Lower leg skin (tissue), 4 donors: ENCODE measurements at places on chromosomes 16 and 17.

GRCh38 chr17:17942846-17943245 is 29.4 kb downstream of the TOM1L2 start:
- DNase-seq, result no peak

DNA sequence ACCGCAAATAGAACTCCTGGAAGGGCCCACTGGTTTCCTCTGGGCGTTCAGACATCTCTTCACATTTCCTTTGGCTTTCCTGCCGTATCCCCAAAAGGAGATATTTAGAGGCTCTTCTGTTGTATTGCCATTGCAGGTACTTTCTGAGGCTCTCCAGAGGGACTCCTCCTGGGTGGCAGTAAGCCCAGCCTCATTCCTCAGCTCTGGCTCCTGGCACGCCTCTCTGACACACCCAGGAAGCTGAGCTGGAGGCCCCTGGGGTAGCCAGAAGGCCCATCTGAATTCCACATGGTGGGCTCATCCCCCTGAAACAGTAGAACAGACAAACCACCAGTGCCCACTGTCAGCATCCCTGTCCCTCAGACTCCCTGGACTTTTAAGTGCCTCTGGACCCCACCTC is 206.7 kb downstream of the PARN start:
- no peak for DNase-seq

DNA sequence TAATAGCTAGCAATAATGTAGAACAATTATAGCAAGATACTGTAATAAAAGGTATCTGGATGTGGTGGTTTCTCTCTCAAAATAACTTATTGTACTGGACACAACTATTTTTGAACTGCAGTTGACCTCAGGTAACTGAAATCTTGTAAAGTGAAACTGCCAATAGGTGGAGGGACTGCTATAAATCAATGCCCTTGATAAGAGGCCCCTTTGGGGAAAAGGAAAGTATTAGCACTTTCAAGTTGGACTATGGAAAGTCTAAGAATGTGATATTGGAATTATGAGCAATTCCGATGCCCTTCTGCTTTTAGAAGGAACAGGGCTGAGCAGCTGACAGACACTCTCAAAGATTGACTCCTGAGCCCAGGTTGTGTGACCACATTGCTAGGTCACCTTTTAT is 44.5 kb upstream of the ARHGAP44 start:
- DNase-seq, result no peak

GRCh38 chr17:77288115-77288619 is 147.4 kb downstream of the SEC14L1 start:
- no peak for DNase-seq

GRCh38 chr16:53947642-53948041 is 243.7 kb downstream of the FTO start:
- DNase-seq, result no peak
